ENCODE measurements at places on chromosomes 2 and 18.

GRCh38 chr2:18311420-18312195 lies 248.8 kb downstream of the RDH14 start:
- no peak for DNase-seq

DNA sequence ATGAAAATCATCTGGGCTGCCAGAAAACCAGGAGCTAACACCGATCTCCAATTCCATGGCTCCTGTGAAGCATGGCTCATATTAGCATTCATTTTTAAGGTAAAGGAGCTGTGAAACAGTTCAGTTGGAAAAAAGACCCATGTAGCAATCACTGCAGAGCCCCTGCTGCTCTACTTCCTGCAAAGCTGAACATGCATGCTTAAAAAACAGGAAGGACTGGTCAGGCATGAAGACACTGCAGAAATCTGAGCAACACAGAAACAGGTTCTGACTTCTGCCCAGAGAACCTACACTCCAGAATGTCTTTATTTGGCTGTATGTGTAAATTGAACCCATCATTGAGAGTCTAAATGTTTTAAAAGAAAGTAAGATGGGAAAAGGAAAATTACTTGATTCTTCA lies 950.6 kb downstream of the DCDC2C start:
- no peak for DNase-seq

GRCh38 chr2:38293152-38293865 lies 83.8 kb downstream of the ATL2 start:
- no peak for DNase-seq

- peak; percentile 75 for DNase-seq
Measured at GRCh38 chr2:196239622-196240587, 68.5 kb upstream of the STK17B start.

DNA sequence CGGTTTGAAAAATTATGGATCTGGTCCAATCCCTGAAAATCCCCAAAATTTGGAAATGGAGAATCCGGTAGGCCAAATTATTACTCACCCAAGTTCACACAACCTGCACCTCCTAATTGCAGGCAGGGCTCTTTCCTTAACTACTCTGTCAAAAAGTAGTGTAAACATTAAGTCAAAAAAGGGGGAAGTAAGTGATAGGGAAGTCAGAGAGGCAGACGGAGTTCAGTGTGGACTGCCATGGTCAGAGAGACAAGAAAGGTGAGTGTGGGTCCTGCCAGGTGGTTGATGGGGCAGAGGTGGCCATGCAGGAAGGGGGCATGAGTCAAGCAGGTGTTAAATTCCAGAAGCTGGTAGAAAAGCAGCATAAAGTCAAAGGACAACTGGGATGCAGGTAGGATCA lies 104.7 kb upstream of the STPG4 start:
- DNase-seq, result no peak

DNA sequence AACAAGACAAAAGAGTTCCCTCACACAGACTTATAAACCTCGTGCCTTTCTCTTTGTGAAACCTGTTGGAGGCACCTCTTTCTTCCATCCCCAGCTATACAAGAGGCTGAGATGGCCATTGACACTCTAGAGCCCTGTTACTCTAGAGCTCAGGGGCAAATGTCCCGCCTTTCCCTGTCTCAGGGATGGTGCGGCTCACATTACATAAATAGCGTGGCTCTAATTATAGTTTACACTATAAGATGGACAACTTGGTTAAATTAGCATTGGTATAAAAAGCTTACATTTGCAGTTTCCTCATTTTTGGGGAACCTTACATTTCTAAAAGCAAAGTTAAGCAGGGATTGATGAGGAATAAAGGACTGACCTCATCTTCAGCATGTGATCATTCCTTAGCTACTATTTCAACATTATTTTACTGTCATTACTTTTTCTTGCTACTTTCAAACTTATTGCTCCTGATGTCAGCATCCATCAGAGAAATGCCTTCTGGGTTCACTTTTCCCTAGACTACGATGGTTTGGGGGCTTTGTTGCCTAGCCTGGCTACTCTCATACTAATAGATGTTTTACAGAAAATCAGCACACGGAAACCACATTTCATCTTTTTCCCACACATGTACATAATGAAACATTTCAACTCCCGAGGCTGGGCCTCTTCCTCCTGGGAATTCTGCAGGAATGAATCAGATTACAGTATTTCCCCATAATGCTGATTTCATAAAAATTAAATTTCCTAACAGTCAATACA lies 40.4 kb downstream of the FTCDNL1 start:
- DNase-seq, result peak; percentile 13

DNA sequence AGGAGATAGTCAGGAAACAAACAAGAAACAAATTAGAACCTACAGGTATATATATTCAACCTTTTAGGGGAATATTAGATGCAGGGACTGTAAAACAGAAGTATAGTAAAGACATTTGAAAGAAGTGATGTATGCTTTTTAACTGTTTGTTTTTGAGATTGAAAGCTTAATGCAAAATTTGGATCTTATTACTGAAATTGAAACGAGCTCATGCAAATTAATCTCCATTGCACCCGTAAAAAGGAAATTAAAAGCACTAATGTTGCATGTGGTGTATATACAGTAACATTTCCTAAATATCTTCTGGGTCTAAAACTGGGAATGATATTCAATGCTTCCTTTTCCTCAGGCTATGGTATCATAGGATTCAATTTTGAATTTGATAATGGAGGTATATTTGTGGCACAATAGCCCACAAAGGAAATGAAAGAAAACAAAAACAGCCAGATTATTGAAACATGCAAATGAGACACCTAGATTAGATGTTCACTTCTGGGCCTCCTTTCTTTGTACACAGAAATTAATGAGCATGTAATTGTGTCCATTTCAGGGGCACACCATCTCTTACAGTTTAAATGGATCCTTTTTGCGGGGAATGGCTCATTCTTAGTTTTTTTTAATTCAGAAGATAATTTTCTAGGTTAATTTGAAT lies 1.6 kb upstream of the ELOA2 start:
- no peak for DNase-seq

DNA sequence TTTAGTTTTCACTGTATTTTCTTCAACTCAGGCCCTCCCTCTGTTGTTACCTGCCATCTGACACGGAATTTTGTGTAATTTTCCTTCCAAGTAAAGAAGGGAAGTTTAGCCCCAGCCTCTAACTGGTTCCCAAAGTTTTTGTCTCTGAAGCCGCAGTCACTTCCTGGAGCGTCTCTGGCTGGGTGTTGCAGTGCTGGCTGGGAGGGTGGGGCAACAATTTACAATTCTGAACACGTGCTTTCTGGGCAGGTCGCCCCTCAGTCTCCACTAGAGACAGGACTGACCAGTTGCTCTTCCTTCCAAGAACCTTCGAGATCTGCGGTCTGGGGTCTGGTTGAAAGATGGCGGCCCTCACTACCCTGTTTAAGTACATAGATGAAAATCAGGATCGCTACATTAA lies 3.5 kb downstream of the CNDP2 start:
- DNase-seq, result peak; percentile 47

DNA sequence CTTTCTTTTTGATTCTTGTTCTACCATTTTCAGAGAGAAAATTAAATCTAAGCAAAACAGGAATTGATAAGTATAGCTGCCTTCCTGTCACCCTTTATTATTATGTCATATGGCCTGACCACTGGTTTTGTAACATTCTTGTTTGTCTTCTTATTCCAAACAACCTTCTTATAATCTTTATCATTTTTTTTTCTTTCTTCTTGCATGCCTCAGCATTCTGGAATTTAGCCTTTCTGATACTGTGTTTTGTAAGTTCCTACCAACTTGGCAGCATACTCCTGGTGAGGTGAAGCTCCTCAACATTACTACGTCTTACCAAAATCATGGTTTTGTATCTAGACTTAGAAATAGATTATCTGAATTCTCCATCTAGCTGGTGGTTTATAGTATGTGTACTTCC lies 199.2 kb downstream of the CAMKMT start:
- DNase-seq, result peak; percentile 53

DNA sequence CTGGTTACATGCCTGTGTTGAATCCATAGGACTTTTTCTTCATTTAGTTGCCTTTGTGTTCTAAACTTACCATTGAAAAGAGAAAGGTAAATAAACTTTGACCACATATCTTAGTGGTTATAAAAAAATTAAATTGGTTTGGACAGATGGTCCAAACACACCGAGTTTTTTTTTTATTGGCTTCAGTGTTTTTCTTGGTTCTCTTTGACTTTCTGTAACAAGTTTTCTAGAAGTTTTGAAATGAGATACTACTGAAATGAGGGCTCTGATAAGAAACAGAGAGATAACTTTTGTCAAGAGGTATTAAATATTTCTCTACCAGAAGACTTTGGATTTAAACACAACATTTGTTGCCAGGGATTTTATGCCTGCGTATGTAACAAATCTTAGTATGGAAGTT lies 20.7 kb downstream of the SPTBN1 start:
- DNase-seq, result no peak

DNA sequence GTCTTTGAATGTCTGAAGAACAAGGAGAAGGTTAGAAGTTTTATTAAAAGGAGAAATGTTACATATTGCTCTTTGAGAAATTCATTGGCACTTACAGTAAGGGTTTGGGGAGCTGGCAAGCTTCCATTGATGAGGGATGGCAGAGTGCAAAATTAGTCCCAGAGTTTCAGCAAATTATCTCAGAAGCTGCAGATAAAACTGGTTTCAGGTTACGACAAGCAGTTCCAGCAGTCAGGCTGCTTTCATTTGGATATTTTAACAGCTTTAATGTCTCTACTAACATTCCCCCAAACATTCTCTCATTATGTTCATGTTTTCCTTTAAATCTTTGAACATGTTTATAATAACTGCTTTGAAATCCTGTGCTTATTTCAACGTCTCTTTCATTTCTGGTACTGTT lies 153.1 kb downstream of the TTC27 start:
- no peak for DNase-seq

DNA sequence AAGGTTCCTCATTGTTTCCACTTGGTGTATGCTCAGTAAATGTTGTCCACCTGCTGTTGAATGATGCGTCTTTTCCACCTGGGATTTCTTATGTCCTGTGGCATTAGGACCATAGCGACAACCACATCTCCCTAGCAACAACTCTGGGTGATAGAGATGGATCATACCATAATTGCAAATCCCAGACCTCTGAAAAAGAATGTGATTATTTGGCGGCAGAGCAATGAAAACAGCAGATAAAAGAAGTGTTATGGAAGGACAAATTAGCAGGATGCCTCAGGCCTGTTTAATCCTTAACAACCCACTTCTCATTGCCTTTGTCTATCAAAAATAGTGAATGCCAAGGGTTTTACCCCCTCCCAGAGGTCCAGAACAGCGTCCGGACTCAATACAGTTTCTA lies 278.9 kb downstream of the TSN start:
- DNase-seq, result no peak

DNA sequence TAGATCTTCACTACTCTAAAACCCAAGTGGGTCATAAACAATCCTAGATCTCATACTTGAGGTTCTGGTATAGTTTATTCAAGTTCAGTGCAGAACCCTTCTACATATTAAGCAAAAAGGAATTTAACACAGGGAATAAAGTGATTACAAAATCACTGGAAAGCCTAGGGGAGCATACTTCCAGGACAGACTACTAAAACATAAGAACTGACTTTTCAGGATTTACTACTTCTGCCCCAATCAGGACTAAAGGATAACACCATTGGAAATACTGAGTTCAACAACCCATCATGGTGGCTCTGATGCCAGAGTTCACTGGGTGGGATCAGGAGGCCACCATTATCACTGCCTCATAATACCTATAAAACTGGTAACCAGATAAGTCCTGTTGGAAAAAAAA lies 123.6 kb downstream of the DNAH7 start:
- no peak for DNase-seq

DNA sequence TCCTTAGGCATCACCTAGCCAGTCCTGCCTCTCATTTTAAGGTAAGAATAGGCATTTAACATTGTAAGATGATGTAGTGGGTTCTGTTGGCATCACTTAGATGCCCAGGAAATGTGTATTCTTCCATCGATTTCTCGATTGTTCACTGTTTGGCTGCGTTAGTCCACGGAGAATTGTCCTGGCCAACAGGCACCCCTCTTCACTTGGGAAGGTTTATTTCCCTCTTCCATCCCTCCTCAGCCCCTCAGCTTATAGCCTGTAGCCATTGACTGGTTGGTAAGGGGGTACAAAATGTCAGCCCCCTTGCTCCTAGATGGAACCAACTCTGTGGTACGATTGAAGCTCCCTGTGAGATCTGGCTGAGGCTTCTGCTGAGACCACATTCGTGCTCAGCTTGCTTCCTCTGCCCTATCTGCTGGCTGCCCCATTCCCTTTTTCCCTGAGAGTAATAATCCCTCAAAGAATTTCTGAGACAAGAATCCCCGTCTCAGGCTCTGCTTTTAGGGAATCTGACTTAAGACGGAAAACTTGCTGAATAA lies 43.4 kb downstream of the PLEKHA3 start:
- no peak for DNase-seq

DNA sequence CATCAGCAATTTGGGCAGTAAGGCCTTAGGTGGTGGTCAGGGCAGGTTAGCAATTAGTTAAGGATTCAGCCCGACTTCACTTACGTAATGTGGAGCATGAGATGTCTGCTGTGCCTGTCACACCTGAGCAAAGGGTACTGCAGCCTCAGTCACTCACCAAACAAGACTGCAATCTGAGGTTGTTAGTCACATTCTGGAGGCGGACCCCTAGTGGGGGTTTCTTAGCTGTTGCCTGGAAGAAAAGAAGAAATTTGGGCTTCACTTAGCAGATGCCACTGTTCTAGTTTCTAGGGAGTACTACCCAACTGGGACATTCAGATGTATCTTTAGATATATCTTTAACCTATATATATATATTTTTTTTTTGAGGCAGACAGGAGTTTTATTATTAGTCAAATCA lies 529.9 kb downstream of the SLC4A3 start:
- no peak for DNase-seq

GRCh38 chr2:140624200-140624599 lies 1506.6 kb downstream of the LRP1B start:
- DNase-seq, result no peak

- DNase-seq, result no peak
Measured at GRCh38 chr18:23166891-23167541, 31.7 kb downstream of the CABLES1 start.

- no peak for DNase-seq
Measured at GRCh38 chr18:11577271-11578112, 31.9 kb upstream of the SLC35G4 start.

- DNase-seq, result no peak
Measured at GRCh38 chr2:8646731-8647461, 35.0 kb upstream of the ID2 start.

- peak; percentile 98 for DNase-seq
Measured at GRCh38 chr2:10514743-10515142, 66.6 kb upstream of the ODC1 start.

DNA sequence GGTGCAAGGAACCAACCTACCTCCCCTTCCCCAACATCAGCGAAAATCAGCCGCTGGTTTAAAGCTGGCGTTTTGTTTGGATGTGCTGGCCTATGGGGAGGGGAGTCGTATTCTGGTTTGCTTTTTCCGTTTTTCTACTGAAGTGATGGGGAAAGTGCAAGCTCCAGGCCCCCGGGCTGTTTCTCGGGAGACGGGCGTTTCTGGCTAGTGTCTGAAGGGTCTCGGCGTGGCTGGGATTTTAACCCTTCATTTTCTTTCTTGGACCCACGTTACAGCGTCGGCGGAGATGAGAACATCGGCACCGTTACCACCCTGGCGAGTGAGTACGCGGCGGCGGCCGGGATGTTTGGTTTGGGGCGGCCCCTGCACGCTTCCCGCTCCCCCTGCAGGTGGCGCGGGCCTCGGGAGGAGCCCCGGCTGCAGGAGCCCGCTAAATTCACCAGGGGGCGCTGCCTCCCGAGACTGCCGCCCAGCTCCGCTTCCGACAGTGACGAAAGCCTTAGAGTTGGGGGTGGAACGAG lies 70.7 kb downstream of the PLB1 start:
- DNase-seq, result peak; percentile 78
